Right cardiac atrium (tissue), 5 donors: ENCODE measurements at places on chromosomes 16 and 17. TPM values are rescaled to one million over a fixed set of nuclear protein-coding genes. Genes with fewer than 3 reads are reported as not detected.

GRCh38 chr17:59754552-59754951 lies 47.1 kb downstream of the VMP1 start:
- DNase-seq = no peak

DNA sequence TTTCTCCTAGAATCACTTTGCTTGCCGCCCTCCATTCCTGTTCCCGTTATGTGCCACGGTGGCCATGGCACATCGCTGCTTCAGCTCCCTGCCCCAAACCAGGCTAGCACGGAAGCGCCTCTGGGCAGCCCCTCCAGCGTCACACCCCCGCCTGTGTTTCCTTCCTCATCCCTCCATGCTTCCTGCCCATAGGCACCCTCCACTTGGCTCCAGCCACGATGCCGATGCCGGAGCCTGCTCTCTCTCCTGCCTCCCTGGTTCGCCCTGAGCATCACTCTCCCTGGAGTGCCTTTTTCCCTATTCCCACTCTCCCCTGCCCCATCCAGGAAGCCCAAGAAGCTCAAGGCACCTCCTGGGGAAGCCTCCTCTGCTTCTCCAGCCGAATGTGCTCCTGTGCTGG lies 3.2 kb upstream of the ARHGAP23 start:
- DNase-seq = peak; percentile 56

DNA sequence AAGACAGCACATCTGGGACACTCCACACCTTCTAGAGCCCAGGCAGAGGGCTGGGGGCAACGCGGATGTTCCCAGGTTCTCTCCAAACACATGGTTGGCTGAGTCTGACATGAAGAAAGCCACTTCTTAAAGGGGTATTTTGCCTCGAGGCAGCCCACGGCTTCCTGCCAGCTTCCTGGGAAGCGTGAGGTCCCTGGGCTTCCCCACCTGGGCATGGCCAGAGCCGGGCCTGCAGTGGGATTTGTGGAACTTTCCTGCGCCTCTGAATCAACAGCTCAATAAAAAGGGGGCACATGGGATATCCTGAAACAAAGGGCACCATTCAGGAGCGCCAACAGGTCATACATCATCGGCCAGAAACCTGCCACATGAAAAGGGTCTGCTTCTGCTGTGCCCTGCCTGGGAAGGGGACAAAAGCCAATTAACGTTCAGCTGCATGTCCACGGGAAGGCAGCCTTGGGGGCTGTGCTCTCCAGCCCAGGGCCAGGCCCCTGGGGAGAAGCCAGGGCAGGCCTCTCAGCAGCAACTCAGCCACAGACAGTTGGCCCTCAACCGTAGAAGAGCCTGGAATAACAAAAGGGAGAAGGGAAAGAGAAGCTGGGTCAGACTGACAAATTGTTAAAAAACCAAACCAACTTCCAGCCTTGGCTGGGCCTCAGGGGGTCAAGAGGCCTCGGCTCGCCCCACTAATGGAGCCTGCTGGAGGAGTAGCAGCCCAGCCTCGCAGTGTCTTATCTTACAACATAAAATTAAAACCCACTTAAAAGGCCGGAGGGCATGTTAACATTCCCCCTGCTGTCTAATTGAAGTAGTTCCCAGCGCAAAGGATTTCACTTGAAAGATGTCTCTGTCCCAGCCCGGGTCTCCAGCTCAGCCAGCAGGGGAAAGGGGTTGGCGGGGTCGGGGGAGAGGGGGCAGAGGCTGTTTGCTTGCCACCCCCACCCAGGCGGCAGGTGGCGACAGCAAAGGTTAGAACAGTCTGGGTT lies 34.2 kb downstream of the TBX4 start:
- no peak for DNase-seq

DNA sequence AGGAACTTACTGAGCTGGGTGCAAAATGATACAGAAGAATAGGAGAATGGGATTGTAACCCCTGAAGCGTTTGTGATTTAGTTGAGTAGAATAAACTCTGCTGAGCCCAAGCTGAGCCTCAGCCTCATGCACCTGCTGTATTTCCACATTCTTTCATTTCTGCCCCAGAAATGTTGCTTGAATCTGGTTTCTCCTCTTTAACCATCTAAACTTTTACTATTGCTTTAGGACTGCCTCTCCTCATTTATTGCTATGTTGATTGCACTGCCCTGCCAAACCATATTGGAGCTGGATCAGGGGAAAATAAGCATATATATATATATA lies 64.8 kb downstream of the PITPNC1 start:
- no peak for DNase-seq

The SYNGR2 gene
- 85.8 TPM for polyA plus RNA-seq

The CPHXL2 gene
- polyA plus RNA-seq = not detected
